ENCODE measurements at places on chromosomes 2 and 18.

DNA sequence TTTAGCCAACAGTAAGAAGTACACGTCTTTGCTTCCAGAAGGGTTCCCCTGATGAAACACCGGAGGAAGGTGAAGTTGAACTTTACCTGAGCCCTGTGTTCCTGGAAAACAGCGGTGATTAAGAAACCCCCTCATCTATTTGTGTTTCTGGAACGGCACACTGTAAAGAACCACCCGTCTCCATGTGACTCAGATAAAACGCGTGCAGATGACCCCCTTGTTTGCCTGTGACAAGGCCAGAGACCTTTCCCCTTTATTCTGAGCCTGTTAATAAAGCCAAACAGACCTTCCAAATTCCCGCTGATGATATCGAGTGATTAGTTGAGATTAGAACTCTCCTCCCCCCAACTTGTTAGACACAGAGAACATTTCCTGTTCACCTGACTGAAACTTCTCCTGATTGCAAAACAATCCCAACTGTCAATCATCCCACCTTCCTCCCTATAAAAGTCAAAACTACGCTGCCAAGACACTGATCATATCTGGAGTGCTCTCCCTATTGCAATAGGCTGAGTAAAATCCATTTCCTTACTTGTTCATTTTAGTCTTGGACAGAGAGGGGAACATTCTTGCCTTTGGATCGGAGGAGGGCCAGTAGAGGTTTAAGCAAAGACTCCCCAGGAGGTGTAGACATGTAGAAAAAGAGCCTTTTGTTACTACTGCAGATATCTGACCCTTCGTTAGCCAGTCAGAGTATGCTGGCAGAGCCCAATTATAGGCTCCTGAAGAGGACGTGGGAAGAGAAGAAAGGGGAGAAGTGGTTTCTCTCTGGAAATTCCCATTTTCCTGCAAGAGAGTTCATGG is 914 bp upstream of the IWS1 start:
- DNase-seq = no peak

GRCh38 chr2:9490789-9491188 is 16.4 kb downstream of the IAH1 start:
- no peak for DNase-seq

DNA sequence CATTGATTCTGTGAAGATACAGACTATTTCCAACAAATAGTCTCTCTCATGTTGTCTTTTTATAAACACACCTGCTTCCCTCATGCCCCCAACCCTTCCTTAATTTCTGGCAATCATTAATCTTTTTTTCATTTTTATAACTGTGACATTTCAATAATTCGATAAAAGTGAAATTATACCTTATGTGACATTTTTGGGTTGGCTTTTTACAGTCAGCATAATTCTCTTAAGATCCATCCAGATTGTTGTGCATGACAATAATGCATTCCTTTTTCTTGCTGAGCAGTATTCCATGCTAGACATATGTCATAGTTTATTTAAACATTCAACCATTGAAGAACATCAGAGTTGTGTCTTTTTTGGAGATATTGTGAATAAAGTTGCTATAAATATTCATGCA is 541.8 kb upstream of the VRK2 start:
- no peak for DNase-seq

DNA sequence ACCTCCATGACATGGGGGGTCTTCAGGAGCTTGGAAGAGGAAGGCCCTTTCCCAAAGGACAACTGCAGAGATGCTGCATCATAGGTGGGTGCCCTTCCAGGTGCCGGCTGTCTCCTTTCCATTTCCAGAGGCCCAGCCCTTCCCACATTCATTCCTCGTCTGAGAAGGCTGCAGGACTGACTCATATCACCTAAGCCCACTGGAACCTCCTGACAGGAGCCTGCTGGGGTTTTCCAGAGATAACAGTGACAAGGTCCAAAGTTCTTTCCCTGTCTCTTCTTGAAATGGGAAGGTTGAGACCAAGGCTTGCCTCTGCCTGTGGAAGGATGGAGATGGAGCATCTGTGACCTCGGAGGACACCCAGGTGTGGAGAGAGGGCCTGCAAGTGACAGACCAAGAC is 3.6 kb upstream of the PRSS56 start:
- no peak for DNase-seq

- no peak for DNase-seq
Observed at GRCh38 chr2:13354031-13354430, 637.3 kb downstream of the TRIB2 start.

GRCh38 chr2:237312021-237312755 is 101.8 kb downstream of the COL6A3 start:
- DNase-seq = no peak

Data from NCI-H524 (cell line).